ENCODE measurements at places on chromosomes 5 and 9.

DNA sequence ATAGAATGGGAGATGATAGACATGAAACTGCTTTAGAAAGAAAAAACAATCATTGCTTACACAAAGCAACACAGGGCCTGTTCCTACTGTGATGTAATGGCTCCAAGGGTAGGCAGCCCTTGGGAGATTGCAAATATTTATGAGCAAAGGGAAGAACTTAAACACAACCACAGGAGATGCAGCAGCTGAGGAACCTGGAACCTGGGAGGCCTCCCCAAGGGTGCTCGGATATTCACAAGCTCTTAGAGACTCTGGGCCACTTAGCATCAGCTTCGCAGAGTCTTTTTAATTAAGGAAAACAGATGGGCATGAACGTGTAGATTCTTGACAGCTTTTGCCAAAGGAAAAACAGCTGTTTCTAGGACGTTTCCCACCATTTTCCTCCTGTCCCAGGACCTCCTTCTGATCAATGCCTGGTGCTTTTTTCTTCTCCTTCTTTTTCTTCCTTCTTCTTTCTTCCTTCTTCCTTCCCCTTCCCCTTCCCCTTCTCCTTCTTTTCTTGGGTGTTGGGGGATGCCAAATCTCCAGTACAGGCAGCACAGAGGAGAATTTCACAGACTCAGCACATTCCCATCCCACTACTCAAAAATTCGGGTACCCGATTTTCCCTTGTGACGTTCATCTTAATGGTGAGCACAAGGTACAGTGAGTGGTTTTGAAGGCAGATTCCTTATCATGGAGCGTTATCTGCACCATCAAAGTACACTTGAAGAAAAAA is 28.1 kb upstream of the TCF7 start:
- DNase-seq, result no peak

DNA sequence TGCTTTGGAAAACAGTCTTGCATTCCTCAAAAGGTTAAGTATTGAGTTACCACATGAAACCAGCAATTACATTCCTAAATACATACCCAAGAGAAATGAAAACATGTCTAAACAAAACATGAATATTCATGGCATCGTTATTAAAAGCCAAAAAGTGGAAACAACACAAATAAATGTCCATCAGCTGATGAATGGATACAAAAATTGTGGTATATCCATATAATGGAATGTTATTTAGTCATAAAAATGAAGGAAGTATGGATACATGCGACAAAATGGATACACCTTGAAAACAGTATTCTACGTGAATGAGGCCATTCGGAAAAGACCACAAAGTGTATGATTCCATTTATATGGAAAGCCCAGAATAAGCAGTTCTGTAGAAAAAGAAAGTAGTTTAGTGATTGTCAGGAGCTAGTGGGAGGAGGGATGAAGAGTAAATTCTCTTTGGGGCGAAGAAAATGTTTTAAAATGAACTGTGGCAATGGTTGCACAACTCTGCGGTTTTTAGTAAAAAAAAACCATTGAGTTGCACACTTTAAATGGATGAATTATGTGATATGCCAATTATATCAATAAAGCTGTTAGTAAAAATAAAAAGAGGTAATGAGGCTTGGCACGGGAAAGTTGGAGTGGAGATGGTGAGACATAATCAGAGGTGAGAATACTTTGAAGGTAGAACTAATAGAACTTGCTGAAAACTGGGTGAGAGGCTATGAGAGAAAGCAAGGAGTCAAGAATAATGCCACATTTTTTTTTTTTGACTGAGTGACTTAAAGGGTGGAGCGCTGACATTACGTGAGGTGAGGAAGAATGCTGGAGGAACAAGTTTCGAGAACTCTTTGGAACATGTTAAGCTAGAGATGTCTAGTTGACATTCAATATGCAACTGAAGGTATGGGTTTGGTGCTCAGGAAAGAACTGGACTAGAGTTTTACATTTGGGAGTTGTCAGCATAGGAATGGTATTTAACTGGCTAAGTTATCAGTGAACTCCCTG is 194.9 kb upstream of the ZNF608 start:
- DNase-seq, result no peak

- DNase-seq, result no peak
Observed at GRCh38 chr9:72497447-72498046, 23.9 kb upstream of the TMC1 start.

DNA sequence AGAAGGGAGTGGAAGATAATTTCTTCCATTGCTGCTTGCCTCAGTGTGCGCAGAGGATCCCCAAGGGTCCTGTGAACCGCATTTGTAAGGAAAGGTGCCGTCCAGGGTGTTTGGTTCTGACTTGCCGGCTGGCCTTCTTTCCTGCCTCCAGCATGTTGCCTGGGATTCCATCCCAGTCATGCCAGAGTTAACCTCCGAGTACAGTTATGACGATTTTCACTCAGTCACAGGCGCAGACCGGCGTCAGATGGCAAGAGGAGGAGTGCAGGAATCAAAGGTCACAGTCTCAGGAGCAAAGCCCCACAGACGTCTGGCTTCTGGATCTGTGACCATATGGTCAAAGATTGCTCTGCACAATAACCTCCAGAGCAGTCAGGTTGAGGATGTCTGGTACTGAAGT is 5.9 kb upstream of the GADD45G start:
- no peak for DNase-seq

DNA sequence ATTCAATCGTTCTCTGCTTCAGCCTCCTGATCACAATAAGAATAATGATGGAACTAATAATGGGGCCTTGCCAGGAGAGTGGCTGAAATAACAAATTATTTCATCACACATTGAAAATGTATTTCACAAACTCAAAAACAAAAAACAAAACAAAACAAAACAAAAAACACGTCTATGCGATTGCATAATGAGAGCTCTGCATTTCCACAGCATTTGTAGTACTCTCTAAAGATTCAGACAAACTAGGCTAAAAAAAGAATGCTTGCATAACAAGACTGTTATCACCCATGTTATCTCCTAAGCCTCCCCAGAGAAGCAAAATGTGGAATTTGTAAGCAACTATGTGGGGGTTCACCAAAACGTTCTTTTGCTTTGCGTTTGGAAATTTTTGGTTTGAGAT is 48.1 kb downstream of the PRELID2 start:
- no peak for DNase-seq

DNA sequence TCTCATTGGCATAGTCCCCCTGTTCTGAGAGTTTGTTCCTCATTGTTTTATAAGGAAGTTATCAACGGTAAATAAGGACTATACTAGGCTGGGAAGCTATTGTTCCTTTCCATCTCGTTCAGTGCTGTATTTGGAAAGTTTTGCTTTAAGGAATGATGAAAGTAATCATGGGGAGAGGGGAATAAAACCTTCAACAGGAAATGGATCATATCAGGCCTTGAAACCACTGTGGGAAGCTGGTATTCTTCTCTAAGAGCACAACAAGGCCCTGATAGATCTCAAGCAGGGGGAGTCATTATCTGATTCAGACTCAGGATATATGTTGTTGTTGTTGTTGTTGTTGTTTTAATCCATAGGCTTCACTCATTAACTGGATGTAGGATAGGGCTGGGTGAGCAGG is 474.5 kb downstream of the ENC1 start:
- peak; percentile 38 for DNase-seq

GRCh38 chr5:146761811-146762210 is 116.7 kb downstream of the PPP2R2B start:
- no peak for DNase-seq

DNA sequence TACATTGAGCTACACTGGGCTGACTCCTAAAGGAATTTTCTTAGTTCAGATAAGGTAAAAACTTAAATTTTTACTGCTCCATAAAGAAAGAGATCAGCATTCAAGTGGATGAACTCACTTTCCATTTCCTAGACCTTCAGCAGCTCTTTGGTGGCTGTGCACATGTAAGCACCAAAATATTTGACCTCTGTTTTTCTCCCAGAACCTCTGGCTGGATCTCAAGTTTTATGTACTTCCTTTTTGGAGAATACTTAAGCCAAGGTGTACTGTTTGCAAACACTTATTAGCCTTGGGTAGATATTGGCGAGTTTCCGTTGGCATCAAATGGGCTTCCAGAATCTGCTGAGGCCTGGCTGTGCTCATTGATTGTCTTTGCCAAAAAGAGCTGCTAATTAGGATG is 10.3 kb downstream of the TNC start:
- DNase-seq, result no peak

GRCh38 chr5:172248637-172249036 is 34.9 kb downstream of the UBTD2 start:
- DNase-seq, result no peak

DNA sequence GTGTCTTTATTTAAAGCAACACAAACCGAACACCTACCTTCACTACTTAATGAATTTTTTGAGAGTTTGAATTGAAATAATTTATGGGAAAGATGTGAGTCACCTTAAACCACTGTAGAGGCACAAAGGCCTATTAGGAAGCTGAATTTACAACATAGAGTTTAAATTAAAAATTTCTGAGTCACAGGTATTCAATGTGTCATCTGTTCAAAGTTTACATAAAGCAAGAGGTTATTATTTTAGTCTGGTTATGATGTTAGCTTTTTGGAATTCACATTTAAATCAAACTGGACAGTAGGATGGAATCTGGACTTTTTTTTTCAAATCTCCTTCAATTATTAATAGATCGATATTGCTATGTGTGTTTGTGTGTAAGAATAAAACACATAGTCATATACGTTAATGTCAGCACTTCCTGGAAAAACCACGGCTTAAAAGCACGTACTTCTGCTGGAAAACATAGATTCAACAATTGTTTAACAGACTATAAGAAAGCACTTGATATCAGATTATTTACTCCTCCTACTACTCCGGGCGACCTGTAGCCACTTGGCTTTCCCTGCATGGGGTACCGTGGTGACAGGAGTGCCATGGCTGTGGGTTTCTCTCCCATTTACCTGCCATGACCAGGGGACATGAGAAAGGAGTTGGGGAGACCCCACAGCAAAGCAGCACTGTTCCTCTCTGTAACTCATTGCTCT is 638.6 kb downstream of the SEMA5A start:
- DNase-seq, result no peak

DNA sequence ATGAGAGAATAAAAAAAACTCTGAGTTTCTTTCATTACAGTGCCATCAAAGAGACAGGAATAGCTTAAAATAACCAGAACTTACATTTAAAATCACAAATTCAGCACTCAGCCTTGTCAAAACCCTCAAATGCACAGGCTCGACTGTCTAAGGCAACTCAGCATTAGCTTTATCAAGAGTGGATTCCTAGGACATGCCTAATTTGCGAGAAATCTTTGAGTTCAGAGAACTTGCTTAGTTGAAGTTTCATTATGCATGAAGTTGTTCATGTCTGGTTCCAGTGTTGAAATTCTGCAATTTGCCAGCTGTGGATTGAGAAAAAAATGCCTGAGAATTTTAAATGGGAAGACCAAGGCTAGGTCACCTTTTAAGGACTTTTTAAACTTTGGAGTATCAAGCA is 151.1 kb downstream of the LRRC70 start:
- no peak for DNase-seq

DNA sequence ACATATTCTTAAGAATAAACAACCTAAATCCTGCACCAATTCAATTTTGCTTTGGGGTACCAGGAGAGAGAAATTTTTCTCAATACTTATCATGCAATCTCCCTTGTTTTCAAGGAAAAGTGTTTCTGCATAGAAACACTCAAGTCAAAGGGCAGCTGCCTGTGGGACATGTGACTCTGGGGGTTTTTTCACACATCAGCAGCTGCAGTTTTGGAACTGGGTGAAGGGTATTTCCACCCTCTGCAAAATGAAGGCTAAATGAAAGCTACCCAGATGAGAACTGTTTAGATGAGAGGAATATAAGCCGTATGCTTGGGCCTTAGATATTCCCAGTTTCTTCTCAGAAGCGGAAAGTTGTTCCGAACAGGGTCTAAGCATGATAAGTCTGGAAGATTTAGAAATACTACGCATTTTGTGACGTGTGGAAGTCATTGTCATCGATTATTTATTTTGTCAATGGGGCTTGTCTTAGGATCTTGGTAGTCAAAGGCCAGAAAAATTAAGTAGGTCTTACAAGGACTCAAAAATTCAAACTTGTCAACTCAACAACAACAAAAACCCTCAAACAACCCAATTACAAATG is 64.3 kb upstream of the BOD1 start:
- DNase-seq, result no peak

GRCh38 chr9:132589148-132590036 is 7.0 kb downstream of the BARHL1 start:
- DNase-seq, result no peak

Data from foreskin melanocyte (primary cell).